ENCODE measurements at places on chromosomes 12 and 14.

DNA sequence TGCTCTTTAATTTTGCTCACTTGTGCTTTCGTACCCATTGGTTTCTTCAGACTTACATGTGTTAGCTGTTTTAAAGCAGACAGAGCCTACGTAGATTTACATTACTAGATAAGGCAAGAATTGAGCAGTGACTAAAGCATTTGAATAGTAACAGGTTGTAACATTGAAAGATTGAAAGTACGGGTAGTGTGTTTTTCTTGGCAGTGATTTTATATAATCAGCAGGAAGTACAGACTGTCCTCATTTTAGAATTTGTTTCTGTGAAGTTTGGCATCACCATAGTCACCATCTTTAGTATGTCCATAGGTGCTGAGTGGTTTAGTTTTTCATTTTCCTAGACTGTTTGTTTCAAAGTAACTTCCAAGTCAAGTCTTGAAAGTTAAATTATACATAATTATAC lies 14.0 kb downstream of the RTRAF start:
- DNase-seq: no peak

DNA sequence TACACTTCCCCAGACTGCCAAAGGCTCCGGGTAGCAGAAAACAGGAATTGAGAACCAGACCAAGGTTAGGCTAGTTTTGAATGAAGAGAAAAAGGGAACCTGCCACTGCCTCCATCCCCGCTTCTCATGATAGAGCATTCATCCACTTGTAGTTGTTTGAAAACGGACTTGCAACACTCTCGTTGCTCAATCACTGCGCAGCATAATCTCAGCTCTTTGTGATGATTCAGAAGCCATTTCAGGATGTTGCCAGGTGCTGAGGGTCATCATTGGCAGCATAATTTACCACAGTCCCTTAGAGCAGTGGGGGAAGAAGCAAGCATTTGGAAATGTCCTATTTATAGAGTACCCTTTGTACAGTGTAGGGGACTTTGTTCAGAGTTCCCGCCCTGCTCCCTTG lies 25.6 kb downstream of the KCNK13 start:
- DNase-seq: peak; percentile 82

DNA sequence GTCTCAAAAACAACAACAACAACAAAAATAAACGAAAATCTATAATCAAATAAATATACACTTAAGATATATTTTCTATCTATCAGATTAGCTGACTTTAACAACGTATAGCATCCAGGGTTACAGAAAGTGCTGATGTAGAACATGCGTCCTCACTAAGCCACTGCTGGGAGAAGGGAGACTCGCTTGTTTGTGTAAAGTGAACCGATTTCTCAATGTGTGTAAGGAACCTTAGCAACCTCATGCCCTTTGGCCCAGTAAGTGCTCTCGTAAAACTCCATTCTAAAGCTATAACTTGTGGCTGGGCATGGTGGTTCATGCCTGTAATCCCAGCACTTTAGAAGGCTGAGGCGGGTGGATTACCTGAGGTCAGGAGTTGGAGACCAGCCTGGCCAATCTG lies 23.8 kb downstream of the NFKBIA start:
- no peak for DNase-seq

- DNase-seq: no peak
Observed at GRCh38 chr12:18651525-18651924, 86.3 kb downstream of the PLCZ1 start.

GRCh38 chr12:69986114-69986513 lies 161.1 kb downstream of the MYRFL start:
- no peak for DNase-seq

DNA sequence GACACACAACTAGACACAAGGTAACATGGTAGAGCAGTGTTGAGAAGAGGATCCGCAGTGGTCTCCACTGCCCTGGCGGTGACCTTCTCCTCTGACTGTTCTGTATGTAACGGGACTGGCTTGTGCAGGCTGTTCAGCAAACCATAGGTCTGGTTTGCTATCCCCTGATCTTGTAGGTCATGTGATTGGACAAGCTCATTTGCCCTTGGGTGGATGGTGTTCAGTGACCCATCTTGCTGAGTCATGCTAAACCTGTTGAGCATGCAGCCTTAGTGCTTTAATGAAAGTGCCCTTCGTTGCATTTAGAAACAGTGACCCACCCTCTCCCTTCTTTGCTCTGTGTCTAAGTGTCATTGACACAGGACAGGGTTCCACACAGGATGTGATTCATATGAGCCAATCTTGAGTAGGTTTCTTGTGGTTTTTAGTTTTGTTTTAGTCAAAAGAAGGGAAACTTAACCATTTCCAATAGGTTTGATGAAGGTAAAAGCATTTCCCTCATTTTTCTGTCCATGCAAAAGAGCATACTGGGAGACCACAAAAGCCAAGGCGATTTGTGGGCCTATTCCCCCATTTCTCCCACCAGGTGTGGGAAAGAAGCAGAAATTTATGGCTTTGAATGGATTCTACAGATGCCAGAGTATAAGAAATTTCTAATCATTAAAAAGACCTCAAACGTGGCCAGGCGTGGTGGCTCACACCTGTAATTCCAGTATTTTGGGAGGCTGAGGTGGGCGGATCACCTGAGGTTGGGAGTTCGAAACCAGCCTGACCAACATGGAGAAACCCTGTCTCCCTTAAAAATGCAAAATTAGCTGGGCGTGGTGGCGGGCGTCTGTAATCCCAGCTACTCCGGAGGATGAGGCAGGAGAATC lies 32.6 kb upstream of the HIF1A start:
- peak; percentile 71 for DNase-seq

DNA sequence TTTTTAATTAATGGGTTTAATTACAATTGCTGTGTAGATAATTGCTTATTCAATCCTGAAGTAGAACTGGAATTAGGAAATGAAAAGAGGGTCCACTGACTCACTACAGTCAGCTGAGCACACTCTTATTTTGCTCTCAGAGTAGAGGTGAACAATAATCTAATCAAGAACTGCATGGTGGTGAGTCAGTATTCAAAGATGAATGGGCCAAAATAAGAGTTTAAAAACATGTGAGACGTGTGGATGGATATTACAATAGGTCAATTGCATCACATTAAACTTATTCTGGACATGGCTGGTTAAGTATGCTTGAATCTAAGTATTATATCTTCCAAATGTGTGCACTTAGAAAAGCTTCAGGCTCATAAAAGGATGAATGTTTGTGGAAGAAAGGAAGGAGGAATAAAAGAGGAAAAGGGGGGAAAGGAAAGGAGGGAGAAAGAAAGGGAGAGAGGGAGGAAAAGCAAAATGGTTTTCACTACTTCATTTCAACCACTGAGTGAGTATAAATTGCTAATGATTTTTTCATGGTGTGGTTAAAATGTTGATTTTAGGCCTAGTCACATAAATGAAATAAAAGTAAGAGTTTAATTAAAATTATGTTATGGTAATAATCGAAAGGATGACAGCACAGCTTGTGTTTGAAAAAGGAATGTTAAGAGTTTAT lies 27.0 kb upstream of the EEA1 start:
- no peak for DNase-seq

DNA sequence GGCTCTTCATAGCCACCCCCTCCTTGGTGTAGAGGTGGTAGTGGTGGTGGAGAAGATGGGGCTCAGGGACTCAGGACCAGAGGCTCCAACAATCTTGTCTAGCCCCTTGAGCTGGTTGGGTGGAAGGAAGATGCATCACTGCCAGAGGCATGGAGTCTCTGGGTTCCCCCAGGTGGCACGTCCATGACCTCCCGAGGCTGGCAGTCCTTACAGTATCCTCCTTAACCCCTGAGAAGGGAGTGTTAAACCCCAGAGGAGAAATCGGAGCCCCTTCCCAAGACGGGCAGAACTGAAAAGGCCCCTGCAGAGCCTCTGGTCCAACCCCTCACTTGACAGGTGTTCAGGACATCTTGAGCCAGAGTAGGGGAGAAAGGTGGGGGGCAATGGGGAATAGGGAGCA lies 9.1 kb downstream of the KRT83 start:
- no peak for DNase-seq

- DNase-seq: no peak
Observed at GRCh38 chr12:74897425-74898211, 312.0 kb downstream of the KCNC2 start.

DNA sequence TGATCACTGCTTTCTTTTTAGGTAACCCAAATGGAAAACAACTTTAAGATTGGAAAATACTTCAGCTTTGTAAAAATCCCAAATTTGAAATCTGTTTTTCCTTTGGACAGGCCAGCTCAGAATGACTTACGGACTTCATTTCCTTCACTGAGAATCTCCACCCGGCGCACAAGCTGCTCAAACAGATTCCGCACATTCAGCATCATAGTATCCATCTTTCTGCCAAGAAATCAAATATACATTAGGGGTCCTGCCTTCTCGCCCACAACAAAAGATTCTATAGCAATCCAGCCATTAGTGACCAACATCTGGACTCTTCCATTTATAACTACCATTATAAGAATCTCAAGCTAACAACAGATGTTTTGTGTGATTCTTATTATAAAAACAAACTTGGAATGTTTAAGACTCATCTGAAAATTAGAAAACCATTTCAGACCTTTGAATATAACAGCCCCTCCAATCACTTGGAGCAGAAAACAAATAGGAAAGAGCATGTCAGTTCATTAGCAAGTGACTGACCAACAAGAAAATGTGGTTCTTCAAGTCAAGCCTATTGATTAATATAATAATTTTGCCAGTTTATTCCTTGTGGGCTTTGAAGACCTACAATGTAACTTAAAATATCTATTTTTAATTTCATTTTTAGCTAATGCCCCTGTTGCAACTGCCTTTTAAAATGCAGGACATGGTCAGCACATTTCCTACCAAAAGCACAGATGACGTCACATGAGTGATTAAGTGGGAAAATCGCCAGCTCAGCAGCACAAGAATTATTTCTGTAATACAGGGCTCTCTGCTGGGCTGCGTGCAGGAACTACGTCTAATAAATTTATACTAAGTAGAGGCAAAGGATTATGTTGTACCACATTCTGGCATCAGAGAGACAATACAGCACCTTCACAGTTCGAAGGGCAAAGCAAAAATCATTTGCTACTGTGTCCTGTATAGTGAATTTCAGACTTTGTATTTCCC lies 8.5 kb downstream of the RACGAP1 start:
- peak; percentile 41 for DNase-seq

- DNase-seq: no peak
Observed at GRCh38 chr14:20468764-20469241, 403 bp upstream of the PNP start.

DNA sequence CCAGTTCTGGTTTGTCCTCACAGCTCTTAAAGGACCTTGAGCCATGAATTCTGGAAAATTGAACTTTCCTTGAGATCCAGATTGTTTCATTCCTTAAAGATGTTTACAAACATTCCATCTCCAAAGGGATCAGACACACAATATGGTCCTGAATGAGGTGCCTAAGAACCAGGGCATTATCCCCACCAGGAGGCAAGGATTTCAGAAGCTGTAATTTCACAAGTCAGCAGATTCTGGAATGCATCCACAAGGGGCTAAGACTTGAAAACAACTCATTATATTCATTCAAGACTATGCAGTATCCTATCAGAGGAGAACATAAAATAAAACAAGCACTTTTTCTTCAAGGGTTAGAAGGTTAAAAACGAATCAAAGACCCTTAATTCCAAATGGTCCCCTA lies 15.1 kb downstream of the KCNH5 start:
- DNase-seq: no peak

DNA sequence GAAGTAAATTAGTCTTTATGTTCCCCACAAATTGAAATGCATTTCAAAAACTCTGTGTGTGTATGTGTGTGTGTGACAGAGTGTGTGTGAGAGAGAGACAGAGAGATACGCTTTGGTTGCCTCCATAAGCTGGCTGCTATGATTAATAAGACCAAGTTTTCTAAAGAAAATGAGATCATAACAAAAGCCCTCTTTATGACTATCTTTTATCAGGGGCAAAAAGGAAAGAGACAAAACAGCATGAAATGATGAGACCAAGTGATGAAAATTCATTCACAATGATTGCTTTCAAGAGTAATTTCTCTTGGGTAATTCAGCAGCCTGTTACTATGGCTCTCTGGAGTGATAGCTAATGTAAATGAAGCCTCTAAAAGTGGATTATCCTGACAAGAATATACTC lies 277.6 kb upstream of the PLEKHG7 start:
- no peak for DNase-seq

DNA sequence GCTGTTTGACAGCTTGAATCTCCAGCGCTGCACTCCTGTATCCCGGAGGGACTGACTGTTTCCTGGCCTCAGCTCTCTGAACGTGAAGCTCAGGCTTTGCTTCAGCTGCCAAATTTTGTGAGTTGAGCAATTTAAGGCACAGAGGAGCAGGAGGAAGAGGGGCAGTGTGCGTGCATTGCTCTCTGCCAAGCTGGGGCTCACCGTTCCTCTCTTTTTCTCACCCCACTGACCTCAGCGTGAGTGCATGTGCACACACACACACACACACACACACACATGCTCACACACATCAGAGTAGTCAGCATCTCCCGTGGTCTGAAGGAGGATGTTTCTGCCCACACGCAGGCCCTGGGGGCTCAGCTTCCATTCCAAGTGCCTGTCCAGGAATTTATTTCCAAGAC lies 27.8 kb upstream of the BDKRB2 start:
- DNase-seq: no peak

- DNase-seq: no peak
Observed at GRCh38 chr14:92459030-92459949, 54.3 kb upstream of the RIN3 start.

- peak; percentile 77 for DNase-seq
Observed at GRCh38 chr14:52355016-52355431, 40.9 kb downstream of the PTGER2 start.

- DNase-seq: peak; percentile 36
Observed at GRCh38 chr12:106682594-106683234, 91.8 kb upstream of the RIC8B start.

GRCh38 chr12:11543457-11544158 lies 105.9 kb upstream of the ETV6 start:
- DNase-seq: no peak

- DNase-seq: no peak
Observed at GRCh38 chr12:113933201-113933786, 32.8 kb downstream of the RBM19 start.

- no peak for DNase-seq
Observed at GRCh38 chr14:31229009-31229408, 21.4 kb upstream of the HECTD1 start.

- DNase-seq: peak; percentile 75
Observed at GRCh38 chr12:7498809-7499208, 4.8 kb downstream of the CD163 start.

DNA sequence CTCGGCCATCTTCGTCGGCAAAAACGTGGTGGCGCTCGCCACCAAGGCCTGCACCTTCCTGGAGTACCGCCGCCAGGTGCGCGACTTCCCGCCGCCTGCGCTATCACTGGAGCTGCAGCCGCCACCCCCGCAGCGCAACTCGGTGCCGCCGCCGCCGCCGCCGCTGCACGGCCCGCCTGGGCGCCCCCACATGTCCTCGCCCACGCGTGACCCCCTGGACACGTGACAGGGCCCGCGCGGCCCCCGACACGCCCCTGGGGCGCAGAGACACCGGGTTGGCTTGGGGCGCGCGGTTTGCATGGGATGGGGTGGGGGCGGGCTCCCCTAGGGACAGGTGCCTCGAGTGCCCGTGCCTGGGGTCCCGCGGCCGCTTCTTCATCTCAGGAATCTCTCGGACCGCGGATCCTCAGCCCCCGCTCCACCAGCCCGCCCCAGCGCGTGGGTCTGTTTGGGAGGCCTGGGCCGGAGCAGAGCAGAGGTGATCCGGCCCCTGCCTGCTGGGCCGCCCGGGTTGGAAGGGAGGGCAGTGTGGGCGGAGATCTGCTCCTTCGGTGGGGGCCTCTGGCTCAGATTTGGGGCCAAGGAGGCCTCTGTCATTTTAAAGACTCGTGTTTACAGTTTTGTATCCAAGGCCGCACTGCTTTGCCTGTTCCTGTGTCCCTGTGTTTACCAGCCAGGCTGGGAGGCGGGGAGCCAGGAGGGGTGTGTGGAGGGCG lies 3.3 kb downstream of the TMEM121 start:
- DNase-seq: no peak

- DNase-seq: no peak
Observed at GRCh38 chr14:31194661-31195060, 12.9 kb downstream of the HECTD1 start.

All from A172 (cell line).